ENCODE measurements at places on chromosomes 1 and 21.

DNA sequence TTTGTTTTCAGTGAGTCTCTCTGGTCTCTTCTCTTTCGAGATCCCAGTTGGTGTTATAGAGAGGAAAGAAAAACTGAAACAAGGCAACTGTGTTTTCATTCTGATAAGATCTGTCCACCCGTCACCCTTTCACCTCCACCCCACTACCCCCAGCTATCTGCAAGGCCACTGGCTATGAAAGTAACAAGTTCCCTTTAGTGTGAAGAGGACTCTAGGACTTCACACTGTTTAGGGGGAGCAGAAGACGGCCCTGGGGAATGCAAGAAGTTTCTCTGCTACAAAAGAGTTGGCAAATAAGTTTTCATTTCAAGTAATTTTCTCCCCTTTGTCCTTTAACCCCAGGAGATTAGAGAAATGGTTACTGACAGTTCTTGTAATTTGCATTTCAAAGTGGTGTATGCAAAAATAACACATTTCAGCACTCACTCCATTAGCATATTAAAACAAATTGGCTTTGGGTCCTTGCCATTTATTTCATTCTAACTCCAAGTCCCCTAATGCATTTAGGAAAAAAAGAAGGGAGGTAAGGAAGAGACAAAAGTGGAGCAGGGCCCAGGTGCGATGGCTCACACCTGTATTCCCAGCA, 79.6 kb upstream of the PPM1J start:
- no peak for DNase-seq

DNA sequence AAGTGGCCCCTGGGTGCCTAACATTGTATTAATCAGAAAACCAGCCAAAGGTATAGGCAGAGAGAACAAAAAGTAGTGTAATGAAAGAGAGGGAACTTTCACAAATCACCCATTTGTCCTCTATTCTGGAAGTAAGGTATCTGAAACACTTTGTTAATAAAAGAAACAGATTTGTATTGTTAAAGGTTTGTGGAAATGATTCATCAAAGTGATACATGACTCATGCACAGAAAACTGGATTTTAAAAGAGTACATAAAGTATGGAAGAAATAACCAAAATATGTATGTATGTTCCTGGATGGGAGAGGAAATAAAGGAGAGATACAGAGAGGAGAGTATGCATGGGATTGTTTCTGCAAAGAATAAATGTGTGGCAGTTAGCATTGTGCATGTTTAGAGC, 126.8 kb downstream of the RGS21 start:
- DNase-seq: no peak

- no peak for DNase-seq
These were observed 112.2 kb downstream of the USP25 start for GRCh38 chr21:15841856-15842564.

DNA sequence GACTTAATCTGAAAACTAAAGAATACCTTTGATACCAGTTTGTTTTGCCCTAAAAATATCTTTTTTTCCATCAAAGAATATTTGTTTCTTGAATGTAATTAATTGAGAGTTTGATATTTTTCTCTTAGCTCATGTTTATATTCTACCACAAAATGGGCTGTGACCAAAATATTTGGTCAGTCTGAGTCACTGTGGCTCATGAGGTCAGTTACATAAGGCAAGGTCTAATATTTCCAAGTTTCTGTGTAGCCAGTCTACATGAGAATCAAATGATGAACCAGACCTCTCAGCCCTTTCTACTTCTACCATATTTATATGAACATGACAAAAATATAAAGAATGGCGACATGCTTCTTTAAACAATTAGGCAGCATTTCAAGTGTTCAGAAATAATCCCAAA, 83.0 kb upstream of the IVNS1ABP start:
- DNase-seq: no peak

DNA sequence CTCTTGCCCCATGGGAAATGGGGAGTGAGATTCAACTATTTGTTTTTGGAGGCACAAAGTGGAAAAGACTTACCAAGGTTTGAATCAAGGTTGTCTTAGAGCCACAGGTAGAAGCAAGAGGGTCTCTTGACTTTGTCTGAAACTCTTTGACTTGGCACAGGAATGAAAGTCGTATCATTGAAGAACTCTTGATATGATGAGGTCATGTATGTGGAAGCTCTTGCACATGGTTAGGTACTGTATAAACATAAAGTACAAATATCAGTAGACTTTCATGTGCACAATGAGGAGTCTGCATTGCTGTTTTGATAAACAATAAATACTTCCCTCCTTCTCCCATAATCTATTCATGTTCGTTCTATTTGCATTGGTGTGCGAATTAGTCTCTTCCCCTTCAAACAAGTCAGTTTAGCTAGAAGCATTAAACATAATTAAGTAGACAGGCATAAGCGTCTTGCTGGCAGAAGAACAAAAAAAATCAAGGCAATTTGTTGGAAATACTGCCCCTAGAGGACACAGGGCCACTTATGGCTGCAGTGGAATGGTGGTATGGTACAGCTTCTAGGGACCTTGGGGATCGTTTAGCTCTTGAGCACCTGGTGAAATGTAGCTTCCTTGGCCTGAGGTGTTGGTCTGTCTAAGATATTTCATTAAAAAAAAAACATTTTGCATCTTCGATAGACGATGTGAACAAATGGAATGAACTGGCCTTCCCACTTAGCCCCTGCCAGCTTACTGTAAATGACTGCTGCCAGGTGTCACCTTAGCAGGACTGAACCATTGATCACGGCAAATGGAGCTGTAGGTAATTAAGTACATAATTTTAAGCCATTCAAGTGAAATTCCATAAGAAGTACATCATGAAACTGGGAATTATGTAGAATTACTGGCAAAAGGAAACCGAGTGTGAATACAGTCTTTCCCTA, 218.0 kb upstream of the GALNT2 start:
- DNase-seq: no peak

DNA sequence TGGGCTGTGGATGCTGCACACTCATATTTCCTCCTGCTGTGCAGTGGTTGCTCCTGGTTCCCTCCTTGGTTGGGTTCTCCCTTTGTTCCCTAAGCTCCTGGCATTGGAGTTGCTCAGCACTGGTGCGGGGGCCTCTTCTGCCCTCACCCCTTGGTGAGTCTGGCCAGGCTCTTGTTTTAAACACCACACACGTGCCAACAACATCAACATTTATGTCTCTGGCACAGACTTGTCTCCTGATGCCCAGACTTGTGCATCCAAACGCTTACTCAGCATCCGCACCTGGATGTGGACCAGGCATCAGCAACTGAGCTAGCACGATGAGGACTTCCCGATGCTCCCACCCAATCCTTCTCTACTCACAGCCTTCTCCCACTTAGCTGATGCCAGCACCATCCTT, 627.6 kb downstream of the NPHP4 start:
- DNase-seq: no peak

DNA sequence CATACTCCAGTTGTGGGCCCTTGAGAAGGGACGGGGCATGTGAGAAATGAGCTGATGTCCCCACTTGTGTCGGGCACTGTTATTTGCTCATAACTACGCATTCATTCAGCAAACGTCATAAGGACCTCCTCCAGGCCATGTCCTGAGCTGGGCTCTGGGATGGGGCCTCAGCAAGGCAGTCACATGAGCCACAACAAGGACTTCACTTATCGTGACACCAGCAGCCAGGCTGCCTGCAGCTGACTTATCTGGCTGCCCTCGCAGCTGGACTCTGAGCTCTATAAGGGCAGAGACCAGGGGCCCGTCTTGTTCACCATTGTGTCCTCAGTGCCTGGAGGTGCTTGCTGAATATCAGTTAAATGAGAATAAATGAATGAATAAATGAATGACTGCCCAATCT, 37.5 kb upstream of the GRIK3 start:
- no peak for DNase-seq

- DNase-seq: no peak
These were observed 59.9 kb upstream of the IPO9 start for GRCh38 chr1:201769072-201769471.

GRCh38 chr1:238658763-238659162, 727.6 kb upstream of the CHRM3 start:
- no peak for DNase-seq

GRCh38 chr1:200183637-200184036, 156.1 kb downstream of the NR5A2 start:
- no peak for DNase-seq

DNA sequence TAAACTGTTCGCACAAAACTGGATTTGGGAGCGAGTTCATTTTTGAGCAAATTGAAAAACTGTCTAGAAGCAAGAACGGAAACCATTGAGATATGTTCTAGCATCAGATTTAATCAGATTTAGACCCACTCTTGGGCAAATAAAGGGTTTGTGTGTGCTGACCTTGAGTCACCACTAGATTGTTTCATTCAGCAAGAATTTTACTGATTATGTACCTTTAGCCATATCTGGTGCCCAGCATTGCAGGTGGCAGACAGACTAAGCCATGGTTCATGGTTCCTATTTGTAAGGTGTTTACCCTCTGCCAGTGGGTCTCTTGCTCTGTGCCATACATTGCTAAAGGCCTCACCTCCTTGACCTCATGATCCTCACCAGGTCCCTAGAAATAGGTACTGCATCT, 1.4 kb downstream of the NUDC start:
- no peak for DNase-seq

DNA sequence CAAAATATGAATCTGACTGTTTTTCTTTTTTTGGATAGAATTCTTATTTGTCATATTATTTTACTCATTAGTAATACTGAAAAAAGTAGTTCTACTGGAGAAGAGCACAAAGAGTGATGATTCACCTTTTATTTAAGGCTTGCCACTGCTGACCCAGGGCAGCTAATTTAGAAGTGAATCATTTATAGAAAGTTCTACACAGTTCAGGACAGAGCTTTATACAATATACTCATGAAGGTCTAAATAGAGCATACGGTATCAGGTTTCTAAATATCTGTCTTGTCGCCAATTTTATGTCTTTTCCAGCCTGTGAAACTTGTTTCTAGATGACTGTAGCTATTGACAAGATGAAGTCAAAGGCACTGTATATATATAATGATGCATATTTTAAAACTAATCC, 25.0 kb downstream of the GIPC2 start:
- DNase-seq: no peak

All from stimulated activated CD4-positive, alpha-beta T cell treated with anti-CD3 and anti-CD28 coated beads, Interleukin-2, amount 100 ng/mL, for 48 hours (primary cell).